ENCODE measurements at places on chromosomes 6 and 20.

DNA sequence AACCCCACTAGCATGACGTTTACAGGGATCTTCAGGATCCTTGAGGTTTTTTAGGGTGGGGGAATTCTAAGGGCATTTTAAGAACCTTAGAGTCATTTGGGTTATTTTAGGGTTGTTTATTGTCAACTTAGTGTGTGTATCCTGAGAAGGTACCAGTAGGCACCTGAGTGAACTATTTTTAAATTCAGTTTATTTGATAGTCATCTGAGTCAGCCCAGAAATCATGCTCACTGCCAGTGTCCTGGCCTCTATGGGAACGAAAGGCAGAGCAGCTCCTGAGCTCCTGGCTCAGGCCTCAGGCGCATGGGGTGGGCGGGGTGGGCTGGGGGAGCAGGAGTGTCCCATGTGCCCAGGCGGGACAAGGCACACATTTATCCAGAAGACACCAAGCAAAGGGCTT lies 52.0 kb downstream of the PRND start:
- no peak for DNase-seq

GRCh38 chr6:109348226-109348625 lies 34.0 kb downstream of the CD164 start:
- DNase-seq = no peak

DNA sequence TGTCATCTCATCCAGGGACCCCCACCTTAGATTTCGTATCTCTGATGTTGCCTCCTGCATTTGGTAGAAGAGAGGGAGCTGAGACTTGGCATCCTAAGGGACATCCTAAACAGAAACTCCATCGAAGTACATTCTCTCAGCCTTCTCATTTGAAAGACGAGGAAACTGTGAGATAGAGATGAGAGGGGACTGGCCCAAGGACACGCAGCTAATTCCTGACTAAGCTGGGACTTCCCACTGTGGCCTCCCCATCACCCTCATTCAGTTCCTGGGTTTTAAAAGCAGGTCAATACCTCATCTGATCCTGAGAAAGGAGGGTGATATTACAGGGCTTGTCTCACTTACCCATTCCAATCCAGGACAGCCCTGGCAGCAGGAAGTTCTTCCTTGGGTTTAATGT lies 855 bp upstream of the WFDC5 start:
- DNase-seq = no peak

DNA sequence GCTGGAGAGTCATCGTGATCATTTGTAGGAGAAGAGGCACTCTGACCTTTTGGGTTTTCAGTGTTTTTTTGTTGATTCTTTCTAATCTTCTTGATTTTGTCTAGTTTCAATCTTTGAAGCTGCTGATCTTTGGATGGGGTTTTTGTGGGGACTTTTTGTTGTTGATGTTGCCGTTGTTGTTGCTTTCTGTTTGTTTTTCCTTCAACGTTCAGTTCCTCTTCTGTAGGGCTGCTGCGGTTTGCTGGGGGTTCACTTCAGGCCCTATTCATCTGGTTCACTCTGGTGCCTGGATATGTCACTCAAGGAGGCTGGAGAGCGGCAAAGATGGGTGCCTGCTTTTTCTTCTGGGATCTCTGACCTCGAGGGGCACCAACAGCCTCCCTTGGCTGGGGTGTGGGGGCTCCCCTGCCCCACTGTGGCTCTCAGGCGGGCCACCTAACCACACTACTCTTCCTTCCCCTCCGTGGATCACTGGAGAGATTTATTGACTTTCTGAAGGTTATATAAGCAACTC lies 21.5 kb upstream of the TMEM244 start:
- no peak for DNase-seq

GRCh38 chr20:25251558-25251957 lies 3.7 kb downstream of the PYGB start:
- no peak for DNase-seq

DNA sequence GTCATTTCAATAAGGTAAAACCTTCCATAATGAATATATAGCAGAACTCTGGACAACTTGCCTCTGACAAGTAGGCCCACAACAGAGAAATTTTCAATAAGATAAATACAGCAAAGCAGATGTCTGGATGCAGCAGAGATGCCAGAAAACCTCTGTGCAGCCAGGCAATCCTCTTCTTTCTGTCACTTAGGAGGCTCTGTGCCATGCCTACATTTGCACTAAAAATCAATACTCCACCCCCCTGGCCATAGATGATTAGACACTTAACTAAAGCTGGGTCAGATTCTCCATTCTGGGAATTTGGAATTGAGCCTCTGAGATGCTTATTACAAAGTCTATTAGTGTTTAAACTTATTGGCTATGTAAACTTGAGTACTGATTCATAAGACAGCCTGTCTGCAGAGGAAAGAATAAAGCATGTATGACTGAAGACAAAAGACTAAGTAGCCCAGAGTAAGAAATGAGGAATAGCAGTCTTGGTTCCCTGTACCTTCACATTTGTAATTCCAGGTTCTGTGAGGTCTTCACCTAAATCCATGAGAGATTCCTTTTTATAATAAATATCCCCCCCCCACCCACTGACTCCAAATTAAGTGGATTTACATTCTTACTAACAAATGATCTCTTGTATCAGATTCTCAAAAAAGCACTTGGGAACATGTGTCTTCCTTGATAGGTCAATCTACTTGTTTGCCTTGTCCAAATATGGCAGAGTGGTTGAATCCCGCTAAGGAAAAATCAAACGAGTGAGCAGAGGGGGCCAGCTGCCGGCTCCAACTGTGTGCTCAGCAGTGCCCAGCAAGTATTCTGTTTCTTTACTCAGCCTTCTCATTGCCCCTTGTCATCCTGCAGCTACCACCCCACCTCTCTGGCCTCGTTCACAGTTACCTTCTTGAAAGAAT lies 20.4 kb downstream of the MAN1A1 start:
- DNase-seq = no peak

DNA sequence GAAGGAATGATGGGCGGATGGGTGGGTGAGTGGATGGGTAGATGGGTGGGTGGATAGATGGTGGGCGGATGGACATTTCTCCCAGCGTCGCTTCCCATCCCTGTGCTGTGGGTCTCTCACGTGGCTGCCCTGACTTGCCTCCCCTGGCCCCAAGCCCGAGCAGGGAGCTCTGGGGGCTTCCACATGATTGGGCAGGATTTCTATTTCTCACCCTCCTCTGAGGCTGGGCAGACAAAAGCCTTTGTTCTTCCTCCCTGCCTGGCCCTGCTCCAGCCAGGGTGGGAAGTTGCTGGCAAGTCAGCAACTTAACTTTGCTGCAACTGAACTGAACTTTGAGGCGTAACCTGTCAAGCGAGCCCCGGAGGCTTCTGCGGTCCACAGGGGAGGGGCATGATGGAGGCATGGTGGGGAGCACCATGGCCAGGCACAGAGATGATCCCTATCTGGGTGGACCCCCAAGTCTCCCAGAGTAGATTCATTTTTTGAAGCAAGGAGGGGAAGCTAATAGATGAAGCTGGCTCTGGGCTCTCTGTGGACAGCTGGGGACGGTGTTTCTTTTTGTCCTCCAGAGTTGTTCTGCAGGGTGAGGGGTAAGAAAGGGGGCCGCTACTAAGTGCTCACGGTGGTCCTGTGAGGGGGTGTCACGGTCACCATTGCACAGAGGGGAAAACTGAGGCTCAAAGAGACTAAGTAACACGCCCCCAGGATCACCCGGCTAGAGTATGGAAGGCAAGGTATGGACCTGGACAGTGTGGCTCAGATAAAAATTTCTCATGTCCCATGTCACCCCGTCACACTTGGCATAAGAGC lies 140.1 kb downstream of the CEBPB start:
- DNase-seq = no peak

GRCh38 chr6:146433881-146434731 lies 109.5 kb upstream of the RAB32 start:
- DNase-seq = no peak

DNA sequence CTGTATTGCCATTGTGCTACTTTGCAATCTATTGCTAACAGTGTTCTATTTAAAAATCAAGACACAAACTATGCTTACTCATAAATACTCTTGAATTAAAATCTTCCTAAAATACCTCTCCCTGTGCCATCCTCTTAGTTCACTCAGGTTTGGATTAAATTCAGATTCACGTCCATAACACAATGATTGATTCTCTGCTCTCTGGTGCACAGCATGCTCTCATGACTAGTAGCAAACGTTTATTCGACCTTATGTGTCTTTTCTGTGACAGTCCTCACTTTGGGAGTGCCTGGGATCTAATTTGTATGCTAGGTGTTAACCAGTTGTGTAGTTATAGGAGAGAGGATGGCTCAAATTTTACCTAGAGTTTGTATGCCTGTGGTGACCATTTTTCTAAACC lies 270.4 kb upstream of the FKBP1C start:
- no peak for DNase-seq

- no peak for DNase-seq
These were observed 262.3 kb upstream of the PLN start for GRCh38 chr6:118285791-118286190.

GRCh38 chr20:535958-536357 lies 7.6 kb downstream of the CSNK2A1 start:
- no peak for DNase-seq

- DNase-seq = no peak
These were observed 10.1 kb downstream of the UTRN start for GRCh38 chr6:144295211-144295610.
